Activated CD8-positive, alpha-beta memory T cell treated with anti-CD3 and anti-CD28 coated beads, Interleukin-2, amount 50 U/mL, for 48 hours (primary cell): ENCODE measurements at places on chromosomes 1 and 21.

DNA sequence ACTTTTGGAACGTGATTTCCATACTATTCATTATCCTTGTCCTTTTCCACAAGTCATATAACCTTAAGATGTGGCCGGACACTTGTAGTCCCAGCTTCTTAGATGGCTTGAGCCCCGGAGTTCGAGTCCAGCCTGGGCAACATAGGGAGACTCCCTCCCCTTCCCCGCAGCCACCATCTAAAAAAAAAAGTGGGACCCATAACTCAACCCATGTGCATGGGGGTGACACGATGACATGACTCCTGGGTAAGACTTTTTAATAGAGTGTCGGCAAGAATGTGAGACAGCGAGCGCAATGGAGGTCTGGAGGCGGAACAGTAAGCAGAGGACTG is 25.7 kb downstream of the MIA3 start:
- no peak for DNase-seq

DNA sequence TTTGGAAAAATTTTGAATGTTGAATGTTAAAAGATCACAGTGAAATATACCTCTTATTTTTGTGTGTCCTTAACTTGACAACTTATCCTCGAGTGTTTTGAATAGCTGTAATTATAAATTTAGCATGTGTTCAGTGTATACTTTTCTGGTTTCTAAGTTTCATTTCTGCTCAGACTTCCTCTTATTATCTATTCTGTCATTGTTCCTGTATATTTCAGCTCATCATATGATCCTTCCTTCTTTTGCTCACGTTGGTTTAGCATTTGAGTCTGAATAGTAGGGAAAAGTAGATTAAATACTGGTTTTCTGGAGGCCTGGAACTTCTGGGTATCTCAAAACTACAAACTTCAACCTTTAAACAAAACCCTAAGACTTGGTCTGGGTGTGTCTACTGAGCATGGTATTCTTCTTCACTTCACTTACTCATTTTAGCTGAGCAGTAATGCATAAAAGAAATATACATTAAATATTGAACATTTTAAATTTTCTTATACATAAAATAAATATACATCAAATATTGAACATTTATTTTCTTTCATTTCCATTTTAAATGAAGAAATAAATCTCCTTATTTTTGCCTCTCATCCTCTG is 3.3 kb upstream of the ATP6V1G3 start:
- no peak for DNase-seq

DNA sequence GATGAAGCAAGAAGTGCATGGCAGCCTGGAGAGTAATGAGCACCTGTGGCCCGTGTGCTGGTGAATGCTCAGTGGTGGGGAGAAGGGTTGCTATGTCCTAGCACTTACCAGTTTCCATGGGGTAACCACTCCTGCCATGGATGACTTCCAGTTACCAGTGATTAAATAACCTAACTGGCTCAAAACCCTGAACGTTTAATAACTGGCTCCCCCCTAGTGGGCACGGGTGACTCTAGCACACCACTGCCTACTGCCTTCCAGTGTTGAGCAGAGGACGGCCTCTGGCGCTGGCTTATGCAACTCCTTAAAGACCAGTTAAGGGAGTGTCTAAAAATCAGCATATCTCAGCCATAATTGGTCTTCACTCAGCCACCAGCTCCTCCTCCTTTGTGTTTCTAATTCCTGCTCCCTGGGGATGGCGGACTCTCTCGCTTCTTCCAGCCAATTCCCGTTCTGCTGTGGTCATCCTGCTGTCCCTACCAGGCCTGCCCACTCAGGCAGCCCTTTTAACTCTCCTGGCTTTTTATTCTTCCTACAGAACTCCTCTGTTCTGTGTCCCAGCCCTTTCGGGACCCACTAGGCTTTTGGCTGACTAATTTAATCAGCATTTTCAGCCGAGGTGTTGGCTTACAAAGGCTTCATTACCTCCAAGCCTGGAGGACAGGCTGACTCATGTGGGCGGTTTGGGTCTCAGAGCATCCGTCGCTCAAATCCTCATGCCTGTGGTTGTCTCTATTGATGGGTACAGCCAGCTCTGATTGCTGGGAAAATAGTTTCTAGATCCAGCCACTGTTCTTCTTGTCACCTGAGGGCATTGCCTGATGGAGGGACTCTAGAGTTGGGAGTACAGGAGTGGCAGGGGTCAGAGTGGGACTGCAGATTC is 332.4 kb downstream of the CAMTA1 start:
- DNase-seq = no peak

GRCh38 chr21:41170859-41171609 is 3.1 kb downstream of the BACE2 start:
- no peak for DNase-seq

DNA sequence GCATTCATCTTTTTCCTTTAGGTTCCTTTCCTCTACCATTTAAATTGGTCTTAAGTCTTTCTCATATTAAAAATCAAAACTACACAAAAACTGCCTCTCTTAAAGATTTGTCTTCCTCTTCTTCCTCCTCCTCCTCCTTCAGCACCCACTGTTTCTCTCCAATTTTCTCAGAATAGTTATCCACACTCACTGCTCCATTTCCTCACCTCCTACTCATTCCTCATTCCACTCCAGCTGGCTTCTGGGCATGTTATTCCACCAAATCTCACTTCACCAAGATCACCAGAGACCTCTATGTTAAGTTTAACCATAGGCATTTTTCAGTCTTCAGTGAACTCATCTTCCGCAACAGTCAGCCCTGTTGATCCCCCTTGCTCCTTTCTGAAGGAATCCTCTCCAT is 173.7 kb downstream of the SLC35F3 start:
- DNase-seq = no peak

- peak; percentile 38 for DNase-seq
Observed at GRCh38 chr21:42155045-42155855, 63.7 kb upstream of the ABCG1 start.

DNA sequence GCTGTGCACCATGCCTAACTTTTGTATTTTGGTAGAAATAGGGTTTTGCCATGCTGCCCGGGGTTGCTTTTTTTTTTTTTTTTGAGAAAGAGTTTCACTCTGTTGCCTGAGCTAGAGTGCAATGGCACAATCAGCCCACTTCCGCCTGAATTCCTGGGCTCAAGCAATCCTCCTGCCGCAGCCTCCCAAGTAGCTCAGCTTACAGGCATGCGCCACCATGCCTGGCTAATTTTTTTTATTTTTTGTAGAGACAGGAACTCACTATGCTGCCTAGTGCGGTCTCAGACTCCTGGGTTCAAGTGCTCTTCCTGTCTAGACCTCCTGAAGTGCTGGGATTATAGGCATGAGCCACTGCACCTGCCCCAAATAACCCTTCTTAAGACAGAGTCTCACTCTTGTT is 153.5 kb downstream of the SLC45A1 start:
- no peak for DNase-seq

- DNase-seq = no peak
Observed at GRCh38 chr1:119903443-119903835, 7.1 kb upstream of the ADAM30 start.

- no peak for DNase-seq
Observed at GRCh38 chr1:245549996-245550719, 395.4 kb downstream of the KIF26B start.

DNA sequence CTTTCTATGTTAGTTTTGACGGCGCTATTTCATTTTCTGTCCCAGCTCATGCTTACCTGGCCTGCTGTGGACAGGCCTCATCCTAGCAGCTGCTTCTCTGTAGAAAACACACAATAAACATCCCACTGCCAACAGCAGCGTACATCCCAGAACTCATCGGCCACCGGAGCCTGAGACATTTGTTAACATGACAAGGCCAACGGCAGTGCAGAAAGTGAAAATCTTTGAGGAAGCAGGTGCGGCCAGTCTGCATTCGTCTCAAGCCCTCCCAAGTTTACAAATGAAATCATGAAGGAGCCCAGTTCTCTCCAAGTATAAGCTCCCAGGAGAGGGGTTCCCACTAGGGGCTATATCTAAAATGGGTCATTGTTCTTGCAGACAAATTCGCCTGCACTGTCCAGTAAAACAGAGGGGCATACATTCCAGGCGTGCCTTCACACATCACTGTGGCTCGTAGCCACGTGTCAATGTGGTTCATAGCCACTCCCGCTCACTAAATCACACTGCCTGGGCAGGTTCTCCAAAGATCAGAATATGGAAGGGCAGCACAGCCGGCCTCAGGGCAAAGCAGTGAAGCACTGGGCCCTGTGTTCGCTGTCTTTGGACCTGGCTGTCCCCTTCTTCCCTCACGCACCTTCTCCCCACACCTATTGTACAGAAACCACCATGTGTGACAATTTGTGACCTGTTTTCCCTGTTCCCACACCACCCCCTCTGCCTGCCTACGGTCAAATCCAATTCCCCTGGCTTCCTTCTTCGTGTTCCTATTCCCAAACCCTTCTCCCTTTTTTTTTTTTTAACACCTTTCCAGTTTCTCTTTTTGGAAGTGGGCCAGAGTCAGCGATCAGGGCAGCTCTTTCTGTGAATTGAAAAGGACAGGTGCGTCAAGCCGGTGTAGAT is 27.0 kb upstream of the ABCG1 start:
- DNase-seq = no peak

- DNase-seq = no peak
Observed at GRCh38 chr1:189606795-189607476, 870.7 kb downstream of the BRINP3 start.

DNA sequence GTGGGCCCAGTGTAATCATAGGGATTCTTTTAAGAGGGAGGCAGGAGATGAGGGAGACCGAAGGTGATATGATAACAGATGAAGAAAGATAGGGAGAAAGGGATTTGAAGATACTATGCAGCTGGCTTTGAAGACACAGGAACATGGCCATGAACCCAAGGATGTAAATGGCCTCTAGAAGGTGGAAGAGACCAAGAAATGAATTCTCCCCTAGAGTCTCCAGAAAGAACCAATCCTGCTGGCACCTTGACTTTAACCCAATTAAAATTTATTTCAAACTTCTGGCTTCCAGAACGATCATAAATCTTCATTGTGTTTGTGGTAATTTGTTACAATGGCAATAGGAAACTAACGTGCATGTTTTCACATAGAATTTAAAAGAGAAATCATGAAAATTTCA is 95.0 kb upstream of the GORAB start:
- no peak for DNase-seq

DNA sequence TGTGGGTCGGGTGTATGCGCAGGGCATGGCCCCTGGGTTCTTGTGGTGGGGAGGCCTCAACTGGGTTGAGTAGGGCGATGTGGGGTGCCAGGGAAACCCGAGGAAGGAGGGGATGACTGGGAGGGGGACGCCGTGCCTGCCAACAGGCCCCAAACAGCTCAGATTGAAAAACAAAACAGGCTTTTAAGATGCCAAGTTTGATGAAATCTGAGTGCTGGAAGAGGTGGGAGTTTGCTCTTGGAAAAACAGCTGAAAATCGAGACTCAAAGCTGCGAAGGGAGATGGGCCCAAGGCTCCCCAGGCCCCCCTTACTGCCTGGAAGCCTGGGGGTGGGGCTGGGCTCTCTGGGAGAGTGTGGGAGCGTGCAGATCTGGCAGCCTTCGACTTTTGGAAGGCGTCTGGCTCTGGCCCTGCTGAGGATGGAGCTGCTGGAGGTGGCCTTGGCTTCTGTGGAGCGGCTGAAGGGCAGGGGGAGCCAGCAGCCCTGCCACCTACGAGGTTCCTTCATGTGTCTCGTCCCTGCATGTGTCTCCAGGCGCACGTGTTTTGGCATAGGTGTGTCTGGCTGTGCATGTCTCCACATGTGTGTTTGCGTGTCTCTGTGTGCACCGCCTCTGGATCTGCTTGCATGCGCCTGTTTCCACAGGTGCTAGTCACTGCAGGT is 33.3 kb downstream of the PTPRF start:
- no peak for DNase-seq

- DNase-seq = no peak
Observed at GRCh38 chr21:18148401-18148800, 96.2 kb upstream of the CHODL start.

DNA sequence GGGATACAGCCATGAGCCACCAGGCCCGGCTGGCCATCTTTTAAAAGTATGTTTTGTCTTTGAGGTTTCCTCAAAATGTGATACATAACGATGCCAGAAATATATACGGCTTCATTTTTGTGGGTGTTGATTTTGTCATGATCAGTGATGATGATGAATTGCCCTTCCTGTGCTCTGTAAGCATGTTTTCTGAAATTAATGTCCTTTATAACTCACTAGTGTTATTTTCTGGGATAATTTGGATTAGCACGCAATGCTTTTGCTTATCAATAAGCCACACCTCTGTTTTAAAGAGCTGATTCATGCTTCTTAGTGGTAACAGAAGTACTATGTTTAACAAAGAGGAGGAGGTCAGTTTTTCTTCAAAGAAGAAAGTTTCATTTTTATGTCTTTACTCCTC is 25.6 kb downstream of the PHACTR4 start:
- no peak for DNase-seq

- no peak for DNase-seq
Observed at GRCh38 chr1:9326596-9326995, 33.9 kb downstream of the SPSB1 start.

GRCh38 chr21:45598666-45599065 is 44.9 kb upstream of the PCBP3 start:
- no peak for DNase-seq

- no peak for DNase-seq
Observed at GRCh38 chr1:61230523-61230922, 148.2 kb downstream of the NFIA start.

- DNase-seq = no peak
Observed at GRCh38 chr1:59560807-59561450, 253.8 kb upstream of the HOOK1 start.

GRCh38 chr1:224736619-224737352 is 120.7 kb downstream of the CNIH3 start:
- no peak for DNase-seq

GRCh38 chr1:25771221-25772114 is 28.5 kb upstream of the SELENON start:
- DNase-seq = no peak

DNA sequence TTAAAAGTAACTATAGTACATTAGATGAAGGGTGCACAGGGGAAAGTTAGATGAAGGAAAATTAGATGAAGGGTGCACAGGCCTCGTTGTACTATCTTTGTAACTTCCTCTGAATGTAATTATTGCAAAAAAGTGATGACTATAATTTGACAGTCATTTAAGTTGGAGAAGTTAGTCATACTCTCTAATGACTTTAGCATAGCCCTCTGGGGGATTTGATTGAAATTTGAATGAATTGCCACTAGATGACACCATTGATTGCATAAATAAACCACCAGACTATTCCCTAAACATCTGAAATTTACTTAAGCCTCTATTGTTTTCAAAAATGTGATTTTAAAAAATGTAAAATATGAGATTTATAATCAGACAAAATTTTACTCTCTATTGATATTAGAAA is 102.6 kb downstream of the TPR start:
- DNase-seq = no peak

DNA sequence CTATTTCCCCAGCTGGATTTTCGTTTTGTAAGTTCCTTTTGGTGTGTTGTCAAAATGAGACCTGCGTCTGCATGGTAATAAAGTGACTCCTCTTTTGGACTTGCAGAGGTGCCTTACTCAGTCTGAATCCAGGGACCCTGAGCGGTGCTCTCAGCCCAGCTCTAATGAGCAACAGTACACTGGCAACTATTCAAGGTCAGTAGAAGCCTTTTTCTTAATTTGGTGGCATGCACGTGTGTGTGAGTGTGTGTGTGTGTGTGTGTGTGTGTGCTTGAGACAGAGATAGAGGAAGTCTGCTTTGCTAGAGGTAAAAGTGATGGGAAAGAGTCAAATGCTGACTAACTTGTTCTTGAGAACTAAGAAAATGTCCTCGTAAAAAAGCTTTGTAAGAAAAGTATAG is 105.4 kb downstream of the CD247 start:
- DNase-seq = no peak
